ENCODE measurements at places on chromosomes 7 and 10.

DNA sequence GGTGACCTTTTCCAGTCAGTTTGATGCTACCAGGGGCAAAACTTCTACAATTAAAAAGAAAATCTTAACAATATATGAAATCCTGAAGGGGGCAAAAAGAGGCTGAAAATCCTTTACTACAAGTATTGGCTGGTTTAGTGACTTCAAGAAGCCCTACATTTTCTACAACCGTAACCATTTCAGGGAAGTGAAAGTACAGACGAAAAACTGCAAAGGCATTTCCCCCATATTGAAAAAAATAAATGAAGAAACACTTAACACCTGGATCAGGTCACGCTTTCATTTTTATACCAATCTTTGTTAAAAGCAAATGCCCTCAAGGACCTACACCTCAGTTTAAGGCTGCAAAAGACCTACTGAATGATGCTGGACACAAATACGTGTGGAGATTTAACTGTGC lies 38.6 kb downstream of the IL6 start:
- DNase-seq, result no peak

DNA sequence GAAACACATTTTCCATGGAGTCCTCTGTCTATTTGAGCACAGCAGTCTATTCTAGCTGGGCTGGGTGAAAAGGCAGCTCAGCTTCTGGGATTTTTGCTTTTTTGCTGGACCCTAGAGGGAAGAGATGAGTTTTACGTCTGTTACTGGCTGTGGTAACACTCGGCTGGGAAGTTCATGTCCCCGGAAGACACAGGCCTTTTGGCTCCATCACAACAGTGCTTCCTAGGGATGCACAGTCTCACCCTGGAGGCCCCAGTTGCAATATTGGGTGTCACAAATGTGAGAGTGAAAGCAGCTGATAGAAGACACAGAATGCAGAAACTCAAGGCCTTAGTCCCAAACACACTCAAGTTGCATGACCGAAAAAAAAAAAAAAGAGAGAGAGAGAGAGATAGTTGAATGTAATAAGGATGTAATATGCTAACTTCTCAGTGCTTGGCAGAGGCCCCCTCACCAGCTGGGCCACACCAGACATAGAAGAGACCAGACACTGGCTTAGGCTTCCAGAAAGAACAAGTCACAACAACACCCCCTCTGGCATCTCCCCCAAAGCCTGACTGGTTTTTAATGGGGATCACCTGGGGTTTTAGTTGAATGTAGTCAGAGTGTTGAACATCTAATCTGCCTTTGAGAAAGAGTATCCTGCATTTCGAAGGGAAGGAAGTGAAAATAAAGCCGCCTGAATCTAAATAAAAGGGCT lies 545.4 kb upstream of the FZD8 start:
- DNase-seq, result no peak

- no peak for DNase-seq
Measured at GRCh38 chr7:128395748-128396147, 14.0 kb downstream of the IMPDH1 start.

GRCh38 chr10:11757454-11757820 lies 15.3 kb downstream of the ECHDC3 start:
- no peak for DNase-seq

DNA sequence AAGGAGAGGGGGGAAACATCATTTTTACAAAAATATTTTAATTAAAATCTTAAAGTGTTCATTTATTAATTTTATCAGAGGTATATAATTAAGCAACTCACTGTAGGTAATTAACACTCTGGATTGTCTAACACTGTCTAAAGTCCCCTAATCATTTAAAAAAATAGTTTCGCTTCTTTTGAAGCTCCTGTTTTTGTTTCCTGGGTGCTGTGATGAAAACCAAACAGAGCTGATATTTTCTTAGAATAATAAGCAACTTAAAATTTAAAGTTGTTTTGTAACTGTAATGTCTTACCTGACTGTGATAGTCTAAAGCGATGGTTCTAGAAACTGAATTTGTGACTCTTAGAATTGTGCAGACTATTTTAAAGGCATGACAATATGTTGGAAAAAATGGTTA lies 961.0 kb downstream of the GATA3 start:
- DNase-seq, result no peak

- DNase-seq, result no peak
Measured at GRCh38 chr10:133180965-133181639, 21.1 kb downstream of the KNDC1 start.

Data from activated CD4-positive, alpha-beta T cell treated with anti-CD3 and anti-CD28 coated beads, Interleukin-2, amount 50 U/mL, for 1 hour (primary cell).